ENCODE measurements at places on chromosomes 6 and 20.

DNA sequence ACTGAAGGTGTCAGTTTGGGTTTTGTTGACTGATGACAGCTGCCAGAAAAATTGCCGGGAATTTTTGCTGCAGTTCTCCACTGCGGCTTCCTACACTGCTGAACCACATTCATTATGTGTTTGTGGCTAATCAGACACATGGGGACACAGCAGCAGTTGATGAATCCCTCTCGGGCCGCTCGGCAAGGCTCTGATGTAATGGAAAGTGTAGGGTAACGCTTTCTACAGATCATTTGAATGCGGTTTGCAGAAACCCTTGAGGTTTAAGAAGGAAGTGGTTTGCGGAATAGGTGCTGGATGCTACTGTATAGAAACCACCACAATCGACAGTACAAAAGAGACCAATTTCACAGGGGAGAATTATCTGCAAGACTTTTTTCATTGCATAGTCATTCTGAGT is 138.7 kb upstream of the SASH1 start:
- no peak for DNase-seq

DNA sequence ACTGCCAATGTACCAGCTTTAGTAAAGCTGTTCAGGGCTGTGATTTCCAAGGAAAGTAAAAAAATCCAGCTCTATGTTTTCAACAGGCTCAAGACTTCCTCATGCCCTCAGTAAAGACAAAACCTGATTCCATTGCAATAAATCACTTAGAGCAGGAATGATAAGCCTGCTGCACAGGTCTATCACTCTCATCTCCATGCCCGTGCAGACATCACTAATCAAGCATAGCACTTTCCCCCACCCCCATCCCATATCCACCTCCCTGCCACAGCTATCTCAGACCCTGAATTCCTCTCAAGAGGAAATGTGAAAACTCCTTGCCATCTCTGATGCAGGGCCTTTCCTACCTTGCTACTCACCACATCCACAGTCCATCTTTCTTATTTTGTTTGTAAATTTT is 554.9 kb downstream of the MAFB start:
- DNase-seq: no peak

DNA sequence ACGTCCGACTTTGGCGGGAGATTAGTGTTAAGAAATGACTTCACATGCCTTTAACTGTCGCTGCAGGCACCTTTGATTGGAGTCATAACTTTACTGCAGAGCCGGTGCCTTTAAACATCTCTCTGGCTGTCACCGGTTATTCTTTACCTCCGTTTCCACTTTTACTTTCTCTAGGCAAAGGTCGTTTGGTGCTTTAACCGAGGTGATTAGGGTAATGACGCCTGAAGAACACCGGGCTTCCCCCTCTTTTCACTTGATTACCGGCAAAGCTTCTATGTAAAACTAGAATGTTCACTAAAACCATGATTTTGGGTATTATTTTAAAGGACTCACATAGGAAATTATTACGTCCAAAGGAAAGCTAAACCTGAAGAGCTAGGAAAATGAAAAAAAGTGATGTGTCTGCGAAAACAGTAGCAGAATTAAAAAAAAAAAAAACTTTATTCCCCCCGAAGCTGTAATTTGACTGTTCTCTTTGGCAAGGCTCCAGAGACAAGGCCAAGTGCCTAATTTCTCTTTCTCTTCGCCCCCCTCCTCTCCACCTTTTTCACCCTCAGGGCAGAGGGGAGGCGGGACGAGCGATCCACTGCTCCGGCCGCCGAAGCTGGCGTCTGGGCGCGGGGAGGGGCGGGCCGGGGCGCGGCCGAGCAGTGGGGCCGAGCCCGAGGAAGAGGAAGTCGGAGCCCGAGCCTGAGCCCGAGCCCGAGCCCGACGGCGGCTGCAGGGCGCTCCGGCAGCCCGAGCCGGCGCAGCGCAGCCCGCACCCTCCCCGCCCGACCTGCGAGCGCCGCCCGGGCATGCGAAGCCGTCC is at the start of gene PLEKHG1:
PLEKHG1 (plus strand) TSS at position 687 of the 811 bp plus-strand sequence. CDS start 133,797 bp downstream, outside the sequence.
- DNase-seq: no peak

DNA sequence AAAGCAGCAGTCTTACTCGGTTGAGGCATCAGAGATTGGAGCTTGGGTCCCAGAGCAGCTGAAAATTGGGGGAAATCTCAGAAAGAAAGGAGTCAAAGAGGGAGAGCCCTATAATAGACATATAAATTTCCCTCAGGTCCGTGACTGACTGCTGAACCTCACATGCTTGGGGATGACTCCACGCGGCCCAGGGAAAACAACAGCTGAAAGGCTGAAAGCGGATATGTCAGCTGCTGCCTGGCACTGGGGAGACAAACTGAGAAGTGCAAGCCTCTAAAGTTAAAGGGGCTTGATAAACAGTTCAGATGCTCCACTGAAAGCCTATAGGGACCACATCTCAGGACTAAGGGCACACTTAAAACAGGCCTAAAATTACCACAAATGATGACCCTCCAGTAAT is 255.9 kb upstream of the RIN2 start:
- DNase-seq: no peak

- DNase-seq: no peak
Measured at GRCh38 chr6:120569714-120570113, 764.6 kb downstream of the TBC1D32 start.
